ENCODE measurements at places on chromosomes 6 and 20.

DNA sequence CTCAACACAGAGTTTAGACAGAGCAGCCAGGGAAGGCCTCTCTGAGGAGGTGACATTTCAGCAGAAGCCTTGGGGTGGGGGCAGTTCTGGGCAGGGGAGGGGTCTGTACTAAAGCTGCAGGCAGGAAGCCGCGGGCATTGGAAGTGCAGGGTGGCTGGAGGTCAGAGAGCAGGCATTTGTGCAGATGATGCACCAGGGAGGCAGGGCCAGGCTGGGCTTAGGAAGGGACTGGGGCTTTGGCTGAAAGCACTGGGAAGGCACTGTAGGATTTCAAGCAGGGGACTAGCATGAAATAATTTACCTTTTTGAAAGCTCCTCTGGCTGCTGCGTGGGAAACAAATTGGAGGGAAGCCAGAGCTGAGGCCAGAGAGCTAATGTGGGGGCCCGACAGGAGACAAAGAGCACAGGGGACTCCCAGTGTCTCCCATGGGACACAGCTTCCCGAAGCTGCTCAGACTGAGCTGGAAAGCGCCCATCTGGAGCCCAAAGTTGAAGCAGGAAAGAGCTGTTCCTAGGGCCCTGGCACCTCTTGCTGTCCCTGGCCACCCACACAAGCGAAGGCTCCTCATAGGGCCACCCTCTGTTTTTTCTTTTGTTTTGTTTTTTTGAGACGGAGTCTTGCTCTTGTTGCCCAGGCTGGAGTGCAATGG, 19.3 kb downstream of the ADA start:
- no peak for DNase-seq

GRCh38 chr6:97174471-97174870, 108.5 kb downstream of the MMS22L start:
- DNase-seq = no peak

- peak; percentile 80 for DNase-seq
These were observed at the start of gene MICA for GRCh38 chr6:31403283-31404060. Gene MICA (plus strand): TSS chr6:31403595. CDS start chr6:31403633, 38 bp downstream.

GRCh38 chr20:61765081-61765870, 300.4 kb downstream of the TAF4 start:
- no peak for DNase-seq

DNA sequence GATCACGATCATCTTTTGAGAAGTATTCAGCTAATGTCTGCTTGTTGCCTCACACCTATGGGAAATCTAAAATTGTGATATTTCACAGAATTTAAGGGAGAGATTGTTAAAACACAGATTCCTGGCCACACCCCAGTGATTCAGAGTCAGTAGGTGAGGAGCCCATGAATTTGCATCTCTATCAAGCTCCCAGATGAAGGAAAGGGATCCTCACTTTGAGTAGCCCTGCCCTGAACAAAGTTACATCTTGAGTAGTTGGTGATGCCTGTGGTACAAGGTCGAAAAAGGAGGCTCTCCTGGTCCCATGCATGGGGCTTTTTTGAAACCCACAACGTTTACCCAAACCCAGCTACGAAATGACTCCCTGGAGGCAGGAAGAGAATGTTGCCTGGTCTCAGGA, 79.5 kb downstream of the PAK5 start:
- DNase-seq = peak; percentile 8

GRCh38 chr20:39049148-39049547, 87.0 kb downstream of the DHX35 start:
- DNase-seq = no peak

- DNase-seq = no peak
These were observed 149.7 kb upstream of the TNFAIP3 start for GRCh38 chr6:137717074-137718073.

DNA sequence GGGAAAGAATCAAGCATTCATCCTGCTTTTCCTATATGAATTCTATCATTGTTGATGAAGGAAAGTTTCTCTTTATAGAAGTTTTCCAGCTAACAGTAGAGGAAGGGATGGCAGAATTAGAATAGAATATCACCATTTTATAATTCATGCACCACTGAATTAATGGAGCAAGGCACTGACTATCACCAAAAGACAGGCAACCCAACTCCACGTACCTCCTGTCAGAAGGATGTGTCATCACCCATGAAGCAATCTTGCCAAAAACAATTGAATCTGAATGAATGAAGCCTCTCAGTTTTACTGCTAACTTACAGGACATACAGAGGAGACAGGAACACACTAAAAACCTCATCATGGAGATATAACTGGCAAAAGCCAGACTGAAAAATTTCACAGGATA, 122.4 kb downstream of the NFATC2 start:
- DNase-seq = no peak
